Naive thymus-derived CD8-positive, alpha-beta T cell (primary cell): ENCODE measurements at places on chromosomes 5 and 9. TPM values are rescaled to one million over a fixed set of nuclear protein-coding genes. Genes with fewer than 3 reads are reported as not detected.

The ADAMTS13 gene
- polyA plus RNA-seq, result 0.99 TPM

The TGFBI gene
- polyA plus RNA-seq, result 3.2 TPM

- DNase-seq, result no peak
Measured at GRCh38 chr9:113484258-113484730, 20.8 kb downstream of the RGS3 start.

- DNase-seq, result no peak
Measured at GRCh38 chr5:81925009-81925408, 46.8 kb upstream of the ATG10 start.

- DNase-seq, result no peak
Measured at GRCh38 chr9:13267743-13268142, 11.7 kb downstream of the MPDZ start.

GRCh38 chr9:69170231-69170630 is 3.8 kb upstream of the TJP2 start:
- DNase-seq, result no peak

- DNase-seq, result no peak
Measured at GRCh38 chr5:78526049-78526525, 122.5 kb downstream of the LHFPL2 start.

DNA sequence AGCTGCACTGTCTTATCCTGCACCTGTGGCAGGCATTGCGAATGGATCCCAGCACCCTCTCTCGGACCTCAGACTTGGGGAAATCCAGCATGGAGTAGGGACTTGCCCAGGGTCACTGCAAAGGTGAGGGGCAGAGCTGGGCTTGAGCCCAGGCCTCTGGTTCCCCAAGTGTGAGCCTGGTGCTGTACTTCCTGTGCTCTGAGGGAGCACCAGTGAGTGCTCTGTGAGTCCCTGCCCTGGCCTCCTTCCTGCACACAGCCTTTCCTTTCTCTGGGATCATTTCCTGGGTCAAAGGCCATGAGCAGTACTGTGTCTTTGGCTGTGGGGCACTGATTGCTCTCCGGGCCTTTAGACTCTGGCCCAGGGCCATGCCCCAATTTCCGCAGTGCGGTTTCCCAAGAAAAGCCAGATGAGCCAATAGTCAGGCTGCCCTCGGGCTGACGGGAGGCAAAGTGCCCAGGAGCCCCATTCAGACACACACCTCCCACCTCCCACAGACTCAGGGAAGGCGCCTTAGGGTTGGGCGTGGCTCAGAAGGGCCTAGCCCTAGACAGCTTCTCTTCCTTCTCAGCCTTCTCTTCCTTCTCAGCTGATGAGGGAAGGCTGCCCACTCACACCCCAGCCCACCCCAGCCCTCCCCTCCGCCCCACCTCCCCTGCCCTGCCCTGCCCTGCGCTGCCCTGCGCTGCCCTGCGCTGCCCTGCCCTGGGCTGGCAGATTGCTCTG is 23.3 kb upstream of the TRIM14 start:
- no peak for DNase-seq

GRCh38 chr5:172029876-172030275 is 23.4 kb upstream of the FBXW11 start:
- no peak for DNase-seq

DNA sequence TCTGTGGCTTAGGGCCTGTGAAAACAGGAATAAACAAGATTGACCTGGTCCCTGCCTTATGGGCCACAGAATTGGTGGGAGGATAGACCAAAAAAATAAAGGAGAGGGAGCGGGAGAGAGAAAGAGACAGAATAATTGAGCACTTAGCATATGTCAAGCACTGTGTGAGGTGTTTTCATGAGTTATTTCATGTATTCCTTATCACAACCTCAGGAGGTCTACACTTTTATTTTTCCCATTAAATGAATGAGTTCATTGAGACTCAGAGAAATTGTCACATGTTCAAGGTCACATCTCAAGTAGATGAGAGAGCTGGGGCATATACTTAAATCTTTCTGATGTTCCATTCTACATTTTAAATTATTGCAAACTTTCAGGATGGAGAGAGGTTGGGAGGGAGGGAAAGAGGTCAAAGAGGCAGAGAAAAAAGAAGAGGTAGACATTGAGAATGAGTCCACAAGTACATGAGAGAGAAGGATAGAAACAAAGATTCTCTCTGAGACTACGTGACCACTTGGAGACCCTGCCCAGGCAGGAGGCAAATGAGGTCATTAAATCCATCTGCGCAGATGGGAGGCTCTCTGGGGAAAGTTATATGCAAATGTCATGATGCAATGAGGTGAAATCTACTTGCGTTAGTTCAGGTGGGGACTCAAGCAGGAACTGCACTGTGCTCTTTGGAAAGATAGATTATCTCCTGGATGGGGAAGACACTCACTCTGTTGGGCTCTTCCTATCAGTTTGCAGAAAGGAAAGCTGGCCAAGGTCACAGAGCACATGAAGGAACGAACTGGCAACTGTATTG is 241.5 kb downstream of the PAPPA start:
- no peak for DNase-seq

DNA sequence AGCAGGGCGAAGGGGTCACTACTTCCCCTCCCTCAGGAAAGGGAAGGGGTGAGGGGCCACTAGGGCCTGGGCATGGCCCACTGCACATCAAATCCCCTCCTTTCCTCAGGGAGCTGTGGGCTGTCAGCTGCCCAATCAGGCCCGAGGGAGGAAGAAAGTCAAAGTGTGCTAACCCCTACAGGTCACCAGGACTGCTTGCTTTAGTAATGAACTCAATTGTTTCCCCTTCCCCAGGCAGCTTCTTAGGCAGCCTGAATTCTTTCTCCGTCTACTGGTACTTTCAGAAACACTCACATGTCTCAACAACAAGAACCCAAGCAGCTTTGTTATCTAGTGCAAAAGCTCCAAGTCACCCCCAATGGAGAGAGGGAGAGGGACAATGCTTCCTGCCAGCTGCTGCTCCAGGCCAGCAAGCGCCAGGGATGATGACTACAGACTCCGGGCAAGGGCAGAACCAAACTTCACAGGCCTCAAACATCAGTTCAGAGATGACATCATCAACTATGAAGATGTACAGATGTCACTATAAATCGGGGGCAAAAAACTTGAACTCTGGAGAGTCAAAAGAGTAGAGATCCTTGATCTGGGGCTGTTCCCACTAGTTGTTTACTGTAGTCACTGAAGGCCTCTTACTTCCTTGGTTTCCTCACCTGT is 100.7 kb downstream of the SLIT3 start:
- DNase-seq, result no peak
